Gastrocnemius medialis (tissue), 4 donors: ENCODE measurements at places on chromosomes 1 and 21.

GRCh38 chr1:153617663-153618062 is 1.5 kb upstream of the S100A14 start:
- no peak for DNase-seq

DNA sequence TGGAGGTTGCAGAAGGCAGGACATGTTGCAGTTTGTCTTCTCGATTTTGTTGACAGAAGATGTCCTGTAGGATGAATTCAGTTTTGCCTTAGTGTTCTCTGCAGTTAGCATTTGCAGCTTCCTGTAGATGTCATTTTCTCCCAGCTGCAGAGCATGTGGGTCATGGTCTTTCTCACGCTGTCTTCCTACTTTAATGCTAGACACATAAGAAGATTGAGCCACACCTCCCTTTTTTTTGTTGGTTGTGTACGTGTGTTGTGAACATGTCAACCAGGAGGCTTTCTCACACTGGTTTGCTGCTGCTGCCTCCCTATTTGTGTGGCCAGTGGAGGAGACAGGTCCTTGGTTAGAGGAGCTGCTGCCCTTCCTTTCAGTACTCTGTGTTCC is 110.7 kb downstream of the VPS13D start:
- DNase-seq, result no peak

GRCh38 chr1:28135371-28136168 is 40.9 kb downstream of the PTAFR start:
- DNase-seq, result no peak

DNA sequence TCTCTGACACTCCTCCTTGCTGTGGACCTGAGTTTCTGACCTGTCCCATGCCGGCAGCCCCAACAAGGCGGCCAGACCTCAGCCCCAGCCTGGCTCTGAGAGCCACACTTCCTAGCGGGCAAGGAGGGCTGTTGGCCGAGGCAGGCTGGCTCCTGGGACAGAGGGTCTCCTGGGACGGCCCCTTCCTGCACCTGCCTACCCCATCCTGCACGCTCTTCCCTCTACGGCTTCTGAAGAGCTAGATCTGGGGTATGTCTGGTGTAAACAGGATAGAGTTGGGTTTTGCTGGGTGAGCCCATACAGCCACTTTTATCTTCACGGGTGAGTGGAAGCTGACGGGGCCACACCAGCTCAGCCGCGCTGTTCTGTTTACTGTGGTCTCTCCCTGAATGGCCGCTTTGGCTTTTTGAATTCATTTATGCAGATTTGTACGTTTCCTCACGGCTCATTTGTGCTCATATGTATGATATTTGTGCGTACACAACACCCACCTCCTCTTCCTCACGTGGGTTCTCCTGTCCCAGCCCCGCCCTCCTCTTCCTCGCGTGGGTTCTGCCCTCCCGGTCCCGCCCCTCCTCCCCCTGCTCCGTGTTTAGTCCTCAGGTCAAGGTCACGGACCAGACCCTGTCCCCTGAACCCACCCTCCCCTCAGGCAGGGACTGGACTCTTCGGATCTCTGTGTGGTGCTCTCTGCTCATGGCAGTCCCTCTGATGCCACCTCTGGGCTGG is 34.7 kb upstream of the POFUT2 start:
- DNase-seq, result no peak

DNA sequence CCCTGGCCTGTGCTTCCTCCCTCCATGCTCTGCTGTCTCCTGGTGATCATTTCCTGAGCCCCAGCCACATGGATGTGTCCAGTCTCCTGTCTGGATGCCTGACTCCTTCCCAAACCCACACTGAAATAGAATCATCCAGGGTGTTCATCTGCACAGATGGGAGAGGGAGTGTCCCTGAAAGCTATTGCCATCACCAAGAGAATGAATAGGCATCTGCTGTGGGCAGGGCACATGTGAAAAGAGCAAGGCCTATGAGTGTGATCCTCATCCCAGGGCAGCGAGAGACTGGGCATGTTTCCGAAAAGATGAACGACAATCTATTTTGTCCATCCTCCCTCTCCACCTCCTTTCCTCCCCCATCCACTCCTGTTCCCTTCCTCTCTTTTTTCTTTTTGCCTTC is 5.0 kb downstream of the IGSF21 start:
- DNase-seq, result no peak

GRCh38 chr1:9555942-9556341 is 16.7 kb downstream of the SLC25A33 start:
- DNase-seq, result peak; percentile 92

DNA sequence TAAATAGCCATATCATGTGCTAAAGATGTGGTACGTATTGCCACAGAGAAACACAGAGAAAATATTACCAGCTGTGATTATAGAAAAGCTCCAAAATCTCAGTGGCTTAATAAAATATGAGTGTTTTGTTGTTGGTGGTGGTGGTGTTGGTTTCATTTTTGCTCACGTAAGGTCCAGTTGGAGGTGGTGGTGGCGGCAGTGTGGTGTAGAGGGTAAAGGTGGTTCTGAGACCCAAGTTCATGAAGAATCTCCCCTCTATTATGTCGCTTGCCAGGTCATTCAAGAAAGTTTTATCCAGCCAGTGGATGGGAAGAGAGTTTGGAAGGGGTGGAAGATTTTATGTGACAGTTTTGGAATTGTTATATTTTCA is 217.6 kb upstream of the SAMSN1 start:
- DNase-seq, result no peak

DNA sequence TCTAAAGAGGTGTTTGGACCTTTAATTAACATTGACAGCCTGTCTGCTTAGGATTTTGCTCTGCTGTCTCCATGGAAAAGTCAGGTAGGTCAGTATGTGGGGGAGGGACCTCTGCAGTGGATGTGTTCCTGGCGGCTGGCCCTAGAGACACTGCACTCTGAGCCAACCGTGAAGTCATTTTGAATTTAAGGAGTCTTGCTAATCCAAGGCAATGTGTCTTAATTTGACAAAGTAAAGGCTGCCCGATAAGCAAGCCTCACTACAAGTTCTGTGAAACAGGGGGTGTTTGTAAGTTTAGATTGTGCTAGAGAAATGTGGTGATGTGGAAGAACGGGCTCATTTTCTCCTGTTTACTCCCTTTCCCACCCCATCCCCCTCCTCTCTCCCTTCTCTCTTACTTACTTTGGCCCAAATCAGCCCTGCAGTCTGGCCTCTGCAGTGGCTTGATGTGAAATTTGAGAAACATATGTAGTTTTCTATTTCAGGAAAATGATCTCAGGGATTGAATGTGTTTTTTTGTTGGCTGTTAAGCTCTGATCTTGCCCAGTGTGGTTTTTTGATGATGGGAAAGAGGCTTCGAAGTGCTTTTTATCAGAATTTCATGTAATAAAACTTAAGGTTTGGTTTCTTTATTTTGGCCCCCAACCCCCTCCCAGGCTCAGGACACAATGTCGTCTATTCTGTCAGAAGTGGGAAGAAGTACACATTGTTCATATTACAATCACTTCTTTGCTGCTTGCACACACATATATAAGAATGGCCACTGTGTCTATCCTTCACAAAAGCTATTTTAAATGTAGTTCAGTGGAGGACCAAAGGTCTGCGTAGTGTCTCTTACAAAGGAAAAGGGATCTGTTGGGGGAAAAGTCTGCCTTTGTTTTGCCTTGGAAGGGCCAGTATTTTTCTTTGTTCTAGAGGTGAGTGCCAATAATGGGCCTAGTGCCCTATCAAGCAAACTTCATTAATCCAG is 96.6 kb downstream of the FGGY start:
- DNase-seq, result peak; percentile 95

- DNase-seq, result no peak
Observed at GRCh38 chr1:223319905-223320580, 43.9 kb downstream of the SUSD4 start.

GRCh38 chr1:241495741-241496140 is 23.8 kb downstream of the FH start:
- no peak for DNase-seq
